ENCODE measurements at places on chromosomes 4 and X.

GRCh38 chr4:123953566-123953965, 557.0 kb downstream of the SPRY1 start:
- DNase-seq: no peak

DNA sequence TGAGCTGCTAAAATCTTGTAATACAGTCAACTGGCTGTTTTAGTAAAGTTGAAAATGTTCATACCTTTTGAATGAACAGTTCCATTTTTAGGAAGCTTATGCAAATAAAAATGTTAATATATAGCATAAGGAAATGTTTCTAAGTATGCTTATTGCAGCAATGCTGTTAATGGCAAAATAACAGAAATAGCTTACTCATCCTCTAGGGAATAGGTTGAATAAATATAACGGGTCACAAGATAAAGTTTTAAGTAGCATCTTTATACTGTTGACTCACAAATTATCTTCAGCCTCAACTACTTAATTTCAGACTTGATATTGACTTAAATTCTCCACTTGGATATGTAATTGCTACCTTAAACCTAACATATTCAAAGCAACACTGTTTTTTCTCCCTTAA, 27.7 kb downstream of the HERC3 start:
- no peak for DNase-seq

- DNase-seq: no peak
These were observed 17.0 kb upstream of the ARHGAP24 start for GRCh38 chr4:85457752-85458467.

DNA sequence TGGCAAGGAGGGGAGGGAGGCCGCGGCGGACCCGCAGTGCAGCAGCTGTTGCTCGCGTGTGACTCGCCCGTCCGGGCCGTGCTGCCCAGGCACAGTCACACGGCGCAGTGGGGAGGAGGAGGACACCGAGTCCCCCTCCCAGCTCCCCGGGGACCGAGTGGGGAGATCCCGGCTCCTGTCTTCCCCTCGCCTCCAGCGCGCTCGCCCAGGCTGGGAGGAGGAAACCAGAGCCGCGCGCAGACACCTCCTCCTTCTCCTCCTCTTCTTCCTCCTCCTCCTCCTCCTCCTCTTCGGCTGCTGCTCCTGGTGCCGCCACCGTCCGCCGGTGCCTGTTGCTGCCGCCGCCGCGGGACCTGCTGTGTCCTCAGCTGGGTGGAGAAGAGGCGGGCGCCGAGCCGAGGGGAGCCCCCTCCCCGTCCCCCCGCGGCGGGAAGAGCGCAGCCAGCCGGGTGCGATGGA, at the start of gene TBC1D1:
Gene TBC1D1, plus strand, starts transcription at position 284 of the 459 bp plus-strand sequence. CDS start 11,012 bp downstream, outside the sequence.
- DNase-seq: peak; percentile 56

DNA sequence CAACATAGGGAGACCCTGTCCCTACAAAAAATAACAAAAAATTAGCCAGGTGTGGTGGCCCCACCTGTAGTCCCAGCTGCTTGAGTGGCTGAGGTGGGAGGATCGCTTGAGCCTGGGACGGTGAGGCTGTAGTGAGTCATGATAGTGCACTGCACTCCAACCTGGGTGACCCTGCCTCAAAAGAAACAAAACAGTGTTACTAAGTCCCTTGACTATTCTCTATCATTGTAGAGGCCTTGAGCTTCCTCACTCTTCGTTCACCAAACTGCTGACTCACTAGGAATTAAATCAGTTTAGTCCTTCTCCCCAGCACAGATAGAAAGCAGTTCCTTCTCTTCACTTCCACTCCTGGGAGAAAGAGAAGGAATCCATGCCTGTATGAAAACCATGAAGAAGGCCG, 14.5 kb downstream of the CDS1 start:
- DNase-seq: no peak

DNA sequence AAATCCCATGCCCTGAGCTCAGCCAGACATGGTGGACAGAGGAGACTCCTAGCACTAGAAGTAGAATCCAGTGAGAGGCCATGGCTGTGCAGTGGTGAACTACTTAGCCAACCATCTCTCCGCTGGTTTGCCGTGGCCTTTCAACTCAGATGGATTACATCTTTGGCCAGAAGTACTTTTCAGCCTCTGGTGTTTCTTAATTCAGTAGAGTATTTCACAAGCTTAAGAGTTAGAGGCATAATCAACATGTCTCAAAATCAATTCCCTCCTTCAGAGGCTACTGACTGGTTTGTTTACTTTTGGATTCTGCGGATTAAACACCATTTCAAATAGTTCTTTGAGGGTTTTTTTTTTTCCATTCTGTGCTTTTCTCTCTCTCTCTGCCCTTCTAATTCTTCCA, 91.1 kb upstream of the PGRMC2 start:
- no peak for DNase-seq

Measured in midbrain (tissue), 1 donor.